ENCODE measurements at places on chromosomes 5 and 9.

DNA sequence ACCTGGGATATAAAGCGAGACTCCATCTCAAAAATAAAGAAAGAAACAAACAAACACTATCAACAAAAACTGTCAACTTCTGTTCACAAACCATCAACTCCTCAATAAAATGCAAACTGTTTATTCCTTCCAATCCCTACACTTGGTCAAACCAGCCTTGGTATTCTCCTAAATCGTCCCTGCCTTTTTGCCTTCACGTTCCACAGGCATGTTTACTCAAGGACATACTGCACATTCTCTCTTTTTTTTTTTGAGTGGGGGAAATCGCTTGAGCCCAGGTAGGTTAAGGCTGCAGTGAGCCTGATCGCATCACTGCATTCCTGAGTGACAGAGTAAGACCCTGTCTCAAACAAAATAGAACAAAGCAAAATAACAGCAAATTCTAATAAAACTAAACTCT lies 13.0 kb downstream of the UBAP2 start:
- DNase-seq, result no peak

DNA sequence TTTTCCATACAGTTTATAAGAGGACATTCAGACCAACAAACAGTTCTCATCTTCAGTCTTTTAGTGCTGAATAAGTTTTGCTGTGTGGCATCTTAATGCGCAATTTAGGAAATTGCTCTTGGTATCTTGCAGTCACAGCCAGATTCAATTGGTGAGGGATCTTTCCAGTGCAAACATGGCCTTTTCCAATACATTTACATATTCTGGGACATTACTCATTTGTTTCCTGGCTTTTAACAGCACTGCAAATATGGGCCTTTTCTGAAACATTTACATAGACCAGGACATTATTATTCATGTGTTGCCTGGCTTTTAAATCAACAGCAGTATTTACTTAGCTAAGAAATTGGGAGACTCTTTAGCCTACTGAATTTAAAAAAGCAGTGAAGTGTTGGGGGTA lies 22.7 kb downstream of the ANKRD33B start:
- DNase-seq, result no peak

DNA sequence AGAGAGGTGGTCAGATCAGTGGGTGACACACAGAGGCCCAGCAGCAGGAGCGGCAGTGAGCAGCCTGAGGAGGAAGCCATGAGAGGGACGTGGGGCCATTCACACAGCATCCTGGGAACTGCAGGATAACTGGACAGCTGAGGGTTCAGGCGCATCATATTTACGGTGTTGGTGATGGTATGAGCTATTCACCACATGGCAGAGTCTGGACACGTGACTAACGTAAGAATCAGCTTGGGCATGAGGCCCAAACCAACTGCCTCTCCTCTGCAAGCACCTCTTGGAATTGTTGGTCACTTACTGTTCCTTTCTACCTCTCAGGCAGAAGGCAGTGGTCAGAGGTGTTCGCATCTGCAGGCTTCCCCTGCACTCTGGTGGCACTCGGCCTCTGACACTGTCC lies 141.1 kb downstream of the ENTREP1 start:
- no peak for DNase-seq

DNA sequence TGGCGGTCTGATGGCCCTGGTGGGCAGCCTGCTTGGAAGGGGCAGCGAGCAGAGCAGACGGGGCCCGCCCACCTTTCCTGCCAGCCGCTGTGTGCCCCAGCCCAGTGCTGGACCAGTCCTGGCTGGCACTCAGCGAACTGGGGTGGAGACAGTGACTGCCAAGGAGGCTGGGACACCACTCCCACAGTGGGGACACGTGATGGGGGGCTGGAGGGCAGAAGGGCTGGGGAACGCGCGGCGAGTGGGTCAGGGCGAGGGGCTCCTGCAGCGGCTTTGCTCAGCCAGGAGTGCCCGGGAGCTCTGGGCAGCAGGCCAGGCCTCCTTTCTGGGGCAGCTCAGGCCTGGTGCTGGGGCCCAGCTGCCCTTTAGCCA lies 19.5 kb downstream of the NCS1 start:
- DNase-seq, result no peak

DNA sequence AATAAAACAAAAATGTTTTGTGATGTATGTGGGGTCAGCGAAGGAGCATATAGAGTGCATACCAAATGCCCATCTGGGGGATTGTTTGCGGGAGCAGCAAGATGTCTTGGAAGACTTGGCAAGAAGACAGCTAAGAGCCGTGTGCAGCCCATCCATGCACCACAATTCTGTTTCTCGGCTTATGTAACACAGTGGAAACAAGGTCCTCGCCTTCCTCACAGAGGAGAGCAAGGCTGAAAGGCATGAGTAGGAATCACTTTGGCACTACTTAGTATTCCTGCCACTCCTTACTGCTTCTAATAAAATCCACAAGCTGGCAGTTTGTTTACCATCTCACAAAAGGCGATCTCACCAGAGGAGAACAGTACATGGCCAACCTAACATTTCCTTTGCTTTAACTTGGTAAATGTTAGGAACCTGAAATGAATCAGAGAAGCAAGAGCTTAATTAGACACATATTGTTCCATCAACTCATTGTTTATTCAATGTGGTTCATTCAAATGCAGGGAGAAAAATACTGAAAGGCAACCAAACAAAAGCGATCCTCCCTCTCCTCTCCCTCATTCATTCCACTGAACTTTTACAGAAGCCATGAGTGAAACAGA lies 648.1 kb downstream of the ACTL7B start:
- DNase-seq, result no peak

DNA sequence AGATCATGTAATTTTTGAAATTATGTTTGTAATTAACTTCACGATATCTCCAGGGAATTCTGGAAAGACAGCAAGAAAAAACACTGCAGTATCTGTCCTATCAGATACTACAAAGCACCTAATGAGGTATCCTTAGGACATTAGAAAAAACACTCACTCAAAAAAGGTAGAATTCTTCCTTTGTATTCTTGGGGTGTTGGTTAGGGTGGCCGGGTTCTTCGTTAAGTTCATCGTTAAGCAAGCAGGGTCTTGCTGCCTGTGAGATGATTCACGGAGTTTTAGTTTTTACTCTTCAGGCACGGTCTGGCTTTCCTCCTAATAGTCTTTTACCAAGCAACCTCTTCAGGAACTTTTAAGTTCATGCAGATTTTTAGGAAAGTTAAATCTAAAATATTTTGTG lies 91.4 kb upstream of the IRX4 start:
- no peak for DNase-seq

DNA sequence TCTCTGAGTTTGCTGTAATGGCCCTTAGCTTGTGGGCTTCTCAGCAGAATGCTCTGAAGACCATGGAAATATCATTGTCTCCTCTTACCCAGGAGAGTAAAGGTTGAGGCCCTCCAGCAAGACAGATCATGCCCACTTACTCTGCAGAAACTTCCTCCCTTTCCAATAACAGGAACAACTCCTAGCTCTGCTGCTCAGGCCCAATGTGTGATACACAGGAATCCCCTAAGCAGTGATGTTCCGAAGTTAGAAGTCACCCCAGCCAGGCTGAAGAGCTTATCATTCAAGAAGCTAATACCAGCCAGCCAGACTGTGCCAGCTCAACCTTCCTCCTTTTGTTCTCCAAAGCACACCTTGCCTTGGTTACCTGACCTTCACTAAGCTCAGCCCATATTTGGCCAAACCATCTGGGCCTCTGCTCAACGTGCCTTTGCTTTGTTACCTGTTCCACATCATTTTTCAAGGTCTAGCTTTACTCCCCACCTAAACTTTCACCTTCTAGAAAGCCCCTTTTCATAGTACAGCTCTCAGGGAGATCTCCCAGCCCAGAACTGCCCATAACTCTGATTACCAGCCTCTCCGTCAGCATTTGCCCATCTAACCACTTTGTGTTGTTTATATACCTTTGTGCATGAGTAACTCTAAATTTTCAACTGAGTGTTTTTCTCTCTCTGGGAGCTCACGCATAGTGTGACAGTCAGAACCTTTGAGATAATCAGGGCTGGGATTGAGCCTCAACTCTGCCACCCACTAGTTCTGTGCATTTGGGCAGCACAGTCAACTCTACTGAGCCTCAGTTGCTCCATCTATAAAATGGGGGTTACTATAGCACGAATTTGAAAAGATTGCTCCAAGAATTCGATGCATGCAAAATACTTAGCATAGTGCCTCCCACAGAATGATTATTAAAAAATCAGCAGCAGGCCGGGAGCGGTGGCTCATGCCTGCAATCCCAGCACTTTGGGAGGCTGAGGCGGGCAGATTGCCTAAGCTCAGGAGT lies 107.6 kb upstream of the CPEB4 start:
- no peak for DNase-seq

DNA sequence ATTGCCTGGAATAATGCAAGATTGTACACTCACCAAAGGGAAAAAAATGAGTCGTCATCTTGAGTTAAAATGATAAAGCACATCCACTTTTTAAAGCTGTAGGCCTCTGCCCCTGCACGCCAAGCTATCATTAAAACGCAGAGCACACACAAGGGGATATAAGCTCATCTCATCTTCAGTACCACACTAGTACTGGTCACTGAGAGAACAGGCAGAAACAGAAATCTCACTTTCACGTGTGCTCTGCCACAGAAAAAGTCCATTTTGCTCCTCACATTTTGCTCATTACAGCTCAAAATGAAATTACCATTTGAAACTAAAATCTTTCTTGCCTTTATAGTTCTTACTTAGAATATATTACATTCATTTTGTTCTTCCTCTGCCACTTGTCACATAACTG lies 99.2 kb upstream of the SLC30A5 start:
- DNase-seq, result no peak

GRCh38 chr9:121399883-121400607 lies 30.0 kb upstream of the STOM start:
- no peak for DNase-seq

- no peak for DNase-seq
Observed at GRCh38 chr5:9898319-9898718, 268.2 kb upstream of the TAS2R1 start.

DNA sequence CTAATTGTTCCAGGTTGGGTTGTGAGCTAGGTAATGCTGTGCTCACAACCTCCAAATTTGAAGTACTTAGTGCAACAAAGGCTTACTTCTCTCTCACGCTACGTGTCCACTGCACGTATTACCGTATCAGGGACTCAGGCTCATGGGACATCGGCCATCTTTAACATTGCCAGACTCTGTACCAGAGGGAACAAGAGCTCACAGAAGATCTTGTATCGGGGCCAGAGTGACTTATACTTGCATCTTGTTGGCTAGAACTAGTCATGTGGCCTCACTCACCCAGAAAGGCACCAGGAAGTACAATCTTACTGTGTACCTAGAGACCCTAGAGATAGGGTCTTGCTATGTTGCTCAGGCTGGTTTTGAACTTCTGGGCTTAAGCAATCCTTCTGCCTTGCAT lies 81.1 kb upstream of the KLF9 start:
- DNase-seq, result no peak

DNA sequence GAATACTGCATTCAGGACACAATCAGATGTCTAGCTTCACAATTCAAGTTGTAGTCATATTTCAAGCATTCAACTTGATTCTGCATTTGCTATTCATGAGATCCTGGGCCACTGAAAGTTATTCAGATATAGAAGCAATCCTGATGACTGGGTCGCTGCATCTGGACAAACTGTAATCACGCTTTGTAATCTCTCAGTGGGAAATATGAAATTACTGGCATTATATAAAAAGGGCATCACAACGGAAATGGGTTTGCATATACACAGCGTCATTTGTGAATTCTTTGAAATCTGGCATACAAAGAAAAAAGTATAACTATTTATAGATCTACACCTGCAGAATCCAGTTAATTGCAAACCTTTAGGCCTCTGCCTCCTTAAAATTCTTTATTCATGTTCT lies 102.2 kb downstream of the PARP8 start:
- no peak for DNase-seq

- no peak for DNase-seq
Observed at GRCh38 chr9:121648172-121648571, 3.3 kb upstream of the DAB2IP start.

- no peak for DNase-seq
Observed at GRCh38 chr5:93008502-93009207, 572.4 kb downstream of the NR2F1-AS1 start.

- no peak for DNase-seq
Observed at GRCh38 chr5:94021246-94021645, 279.8 kb upstream of the POU5F2 start.

DNA sequence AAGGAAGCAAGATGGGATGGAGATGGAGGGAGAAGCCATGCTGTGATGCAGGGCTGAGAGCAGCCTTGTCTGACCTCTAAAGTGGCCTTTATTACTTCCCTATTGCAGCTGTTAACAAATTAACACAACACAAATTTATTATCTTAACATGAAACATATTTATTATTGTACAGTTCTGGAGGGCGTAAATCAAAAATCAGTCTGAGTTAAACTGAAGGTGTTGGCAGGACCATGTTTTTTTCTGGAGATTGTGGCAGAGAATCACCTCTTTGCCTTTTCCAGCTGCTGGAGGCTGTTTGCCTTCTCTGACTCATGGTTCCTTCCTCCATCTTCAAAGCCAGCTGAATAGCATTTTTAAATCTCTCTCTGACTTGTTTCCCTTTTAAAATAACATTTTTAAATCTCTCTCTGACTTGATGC lies 7.2 kb upstream of the MCC start:
- DNase-seq, result no peak

- DNase-seq, result no peak
Observed at GRCh38 chr5:122494109-122494508, 182.1 kb downstream of the SNCAIP start.

DNA sequence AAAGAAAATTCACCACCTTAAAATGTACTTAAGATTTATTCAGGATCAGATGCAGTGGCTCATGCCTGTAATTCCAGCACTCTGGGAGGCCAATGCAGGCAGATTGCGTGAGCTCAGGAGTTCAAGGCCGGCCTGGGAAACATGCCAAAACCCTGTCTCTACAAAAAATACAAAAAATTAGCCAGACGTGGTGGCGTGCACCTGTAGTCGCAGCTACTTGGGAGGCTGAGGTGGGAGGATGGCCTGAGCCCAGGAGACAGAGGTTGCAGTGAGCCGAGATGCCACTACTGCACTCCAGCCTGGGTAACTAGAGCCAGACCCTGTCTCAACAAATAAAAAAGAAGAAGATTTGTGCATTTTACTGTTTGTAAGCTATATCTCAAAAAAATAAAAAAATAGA lies 34.7 kb upstream of the GFPT2 start:
- DNase-seq, result no peak
